Non-pigmented ciliary epithelial cell (primary cell): ENCODE measurements at places on chromosomes 1 and 21.

GRCh38 chr1:27086026-27086425 is 68.9 kb downstream of the SLC9A1 start:
- no peak for DNase-seq

DNA sequence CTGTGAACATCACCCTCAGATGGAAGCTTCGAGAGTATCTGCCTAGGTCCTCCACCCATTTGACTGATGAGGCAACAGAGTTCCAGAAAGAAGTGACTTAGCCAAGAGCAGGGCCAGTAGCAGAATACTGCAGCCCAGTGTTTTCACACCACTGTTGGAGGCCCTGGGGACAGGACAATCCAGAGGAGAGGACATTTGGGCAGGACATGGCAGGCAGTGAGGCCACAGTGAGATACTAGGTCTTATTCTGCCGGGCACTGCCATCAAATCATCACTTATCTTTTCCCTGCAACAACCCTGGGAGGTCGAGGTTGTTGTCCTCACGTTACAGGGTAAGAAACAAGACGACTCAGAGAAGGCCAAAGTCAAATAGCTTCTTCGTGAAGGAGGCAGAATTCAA is 5.5 kb upstream of the FOXO6 start:
- no peak for DNase-seq

- no peak for DNase-seq
Observed at GRCh38 chr1:101960142-101960541, 36.6 kb downstream of the OLFM3 start.

- DNase-seq: no peak
Observed at GRCh38 chr1:29482991-29483390, 246.7 kb downstream of the PTPRU start.

- DNase-seq: no peak
Observed at GRCh38 chr21:32772281-32773047, 909 bp upstream of the PAXBP1 start.

GRCh38 chr1:166383635-166384346 is 217.0 kb upstream of the FAM78B start:
- no peak for DNase-seq

DNA sequence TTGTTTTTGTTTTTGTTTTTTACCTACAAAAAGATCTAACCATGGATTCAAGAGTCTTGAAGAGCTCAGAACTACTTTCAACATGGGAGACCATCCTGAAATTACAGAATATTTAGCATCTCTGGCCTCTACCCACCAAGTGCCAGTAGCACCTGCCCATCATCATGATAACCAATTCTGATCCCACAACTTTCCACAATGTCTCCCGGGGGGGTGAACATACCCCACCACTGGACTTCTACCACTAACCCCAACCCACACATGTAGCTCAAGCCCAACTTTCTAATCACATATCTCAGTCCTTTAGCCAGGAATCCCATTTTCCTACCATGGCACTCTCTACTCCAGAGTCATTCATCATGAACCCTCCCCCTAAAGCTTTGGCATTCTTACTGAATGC is 15.7 kb upstream of the IFNAR2 start:
- DNase-seq: no peak
